ENCODE measurements at places on chromosomes 11 and 22. TPM values are rescaled to one million over a fixed set of nuclear protein-coding genes. Genes with fewer than 3 reads are reported as not detected.
A peak's percentile ranks its signal among the peaks of the same experiment; 100 is the strongest.

DNA sequence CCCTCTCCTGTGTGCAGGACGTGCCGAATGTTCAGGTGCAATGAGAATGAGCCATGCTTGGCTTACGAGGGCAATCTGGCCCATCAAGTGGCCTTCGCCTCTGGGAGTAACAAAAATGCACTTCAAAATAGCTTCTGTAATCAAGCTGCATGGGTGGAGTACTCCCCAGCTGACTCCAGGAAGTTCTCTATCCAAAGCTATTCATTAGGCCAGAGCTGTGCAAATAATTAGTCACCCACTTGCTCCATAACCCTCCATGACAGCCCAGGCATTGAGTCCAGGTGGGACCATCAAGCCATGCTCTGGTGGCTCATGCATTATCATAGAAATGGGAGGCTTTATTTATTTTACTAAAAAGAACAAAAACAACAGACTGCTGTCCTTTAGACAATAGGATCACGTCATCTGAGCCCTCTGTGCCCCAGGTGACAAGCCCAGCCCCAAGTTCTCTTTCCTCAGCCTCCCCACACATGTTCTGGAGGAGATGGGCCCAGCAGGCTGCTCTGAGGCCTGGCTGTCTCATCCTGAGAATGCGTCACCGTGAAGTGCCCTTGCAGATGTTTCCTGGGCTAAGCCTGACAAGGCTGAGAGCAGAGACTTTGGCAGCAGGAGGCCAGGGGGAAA is 244.7 kb downstream of the ETS1 start:
- no peaks in the 10 kb centered on the region for H3K36me3 ChIP-seq
- DNase-seq = peak; percentile 52
- peaks cover 26% of the 10 kb centered on the region for H3K4me1 ChIP-seq
- H3K27me3 ChIP-seq = no peaks in the 10 kb centered on the region

- H3K27ac ChIP-seq = no peak overlapping the region
- no peak for DNase-seq
- no peak overlapping the region for H3K4me3 ChIP-seq
- H3K4me1 ChIP-seq = peaks cover 11% of the 10 kb centered on the region
Measured at GRCh38 chr22:41821471-41822316, 11.2 kb upstream of the SREBF2 start.

DNA sequence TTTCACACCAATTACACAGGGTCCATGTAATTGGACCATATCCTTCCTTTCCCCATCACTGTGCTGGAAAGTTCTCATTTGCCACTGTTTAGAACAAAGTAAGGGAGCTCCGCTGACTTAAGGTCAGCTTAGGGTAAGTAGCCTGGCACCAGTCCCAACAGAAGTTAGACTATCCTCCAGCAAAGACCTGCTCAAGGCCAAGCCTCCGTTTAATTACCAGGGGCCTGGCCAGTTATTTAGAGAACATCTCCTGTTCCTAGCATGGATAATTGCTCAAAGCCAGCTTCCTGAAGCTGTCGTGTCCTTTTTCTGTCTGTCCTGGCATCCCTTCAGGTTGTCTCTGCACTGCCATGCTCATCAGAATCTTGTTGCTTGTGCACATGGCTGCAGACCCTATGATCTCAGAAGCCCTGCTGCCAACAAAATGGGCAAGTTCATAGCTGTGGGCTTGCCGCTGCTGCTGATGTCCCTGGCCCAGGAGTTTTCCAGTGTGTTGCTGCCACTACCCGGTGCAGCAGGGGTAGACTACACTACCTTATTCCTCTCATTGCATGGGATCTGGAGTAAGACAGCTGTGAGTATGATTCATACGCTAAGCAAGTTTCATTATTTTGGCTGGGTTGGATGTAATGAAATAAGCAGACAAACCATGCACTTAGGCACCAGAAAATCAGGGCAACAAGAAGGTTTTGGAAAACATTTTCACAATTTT is 8.1 kb downstream of the OR8A1 start:
- no peak for DNase-seq
- H3K4me1 ChIP-seq = no peaks in the 10 kb centered on the region
- no peak overlapping the region for H3K4me3 ChIP-seq
- H3K36me3 ChIP-seq = no peaks in the 10 kb centered on the region
- H3K27ac ChIP-seq = no peak overlapping the region
- peaks cover under 1% of the 10 kb centered on the region for H3K27me3 ChIP-seq

DNA sequence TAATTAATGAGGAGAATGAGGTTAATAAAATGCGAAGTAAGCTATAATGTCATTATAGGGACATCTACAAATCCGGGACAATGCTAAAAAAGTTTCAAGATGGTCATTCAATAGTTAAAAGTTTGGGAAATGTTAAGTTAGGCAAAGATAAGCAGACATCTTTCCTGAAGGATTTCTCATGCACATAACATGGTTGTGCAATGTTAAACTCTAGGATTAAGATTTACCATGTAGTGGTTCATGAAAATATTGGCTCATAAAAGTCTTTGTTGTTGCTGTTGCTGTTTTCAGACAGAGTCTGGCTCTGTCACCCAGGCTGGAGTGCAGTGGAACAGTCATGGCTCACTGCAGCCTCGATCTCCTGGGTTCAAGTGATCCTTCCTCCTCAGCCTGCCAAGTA is 751.5 kb upstream of the CCDC179 start:
- no peaks in the 10 kb centered on the region for H3K36me3 ChIP-seq
- H3K27me3 ChIP-seq = no peaks in the 10 kb centered on the region
- DNase-seq = no peak
- no peak overlapping the region for H3K27ac ChIP-seq
- H3K4me3 ChIP-seq = no peak overlapping the region

DNA sequence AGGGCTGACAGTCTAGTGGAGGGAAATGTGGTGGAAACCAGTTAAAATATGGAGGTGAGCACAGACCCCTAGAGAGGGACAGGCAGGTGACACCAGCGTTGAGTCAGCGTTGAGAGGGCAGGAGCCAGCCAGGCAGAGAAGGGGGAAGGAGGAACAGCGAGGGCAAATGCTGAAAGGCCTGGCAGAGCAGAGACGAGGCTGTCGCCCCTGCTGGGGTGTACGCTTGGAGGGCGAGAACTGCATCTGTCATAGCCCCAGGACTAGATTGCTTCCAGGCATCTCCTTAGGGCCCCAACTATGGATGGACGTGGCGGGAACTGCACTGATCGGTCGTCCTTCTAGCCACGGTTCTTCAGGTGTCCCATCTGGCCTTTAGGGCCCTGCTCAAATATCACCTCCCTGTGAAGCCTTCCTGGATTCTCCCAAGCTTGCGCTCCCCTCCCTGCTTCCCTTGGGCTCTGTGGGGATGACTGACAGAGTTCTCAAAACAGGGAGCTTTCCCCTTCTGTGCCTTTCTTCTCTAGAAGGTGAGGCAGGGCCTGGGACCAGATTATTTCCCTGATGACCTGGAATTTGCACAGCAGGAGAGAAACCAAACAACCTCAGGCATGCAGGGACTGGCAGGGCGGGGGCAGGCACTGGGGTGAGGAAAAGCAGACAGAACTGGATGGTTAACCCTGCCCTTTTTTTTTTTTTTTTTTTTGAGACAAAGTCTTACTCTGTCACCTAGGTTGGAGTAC is 11.1 kb downstream of the SYNGR1 start:
- no peak overlapping the region for H3K4me3 ChIP-seq
- peaks cover 16% of the 10 kb centered on the region for H3K27me3 ChIP-seq
- H3K4me1 ChIP-seq = peaks cover 9% of the 10 kb centered on the region
- DNase-seq = peak; percentile 25

GRCh38 chr11:102560555-102561011 is 30.0 kb upstream of the MMP7 start:
- H3K27me3 ChIP-seq = no peaks in the 10 kb centered on the region
- no peak overlapping the region for H3K27ac ChIP-seq
- no peaks in the 10 kb centered on the region for H3K36me3 ChIP-seq

GRCh38 chr22:38214302-38215056 is 12.7 kb downstream of the MAFF start:
- peaks cover 48% of the 10 kb centered on the region for H3K4me1 ChIP-seq
- H3K36me3 ChIP-seq = peaks cover 99% of the 10 kb centered on the region
- DNase-seq = no peak
- no peaks in the 10 kb centered on the region for H3K27me3 ChIP-seq
- peak overlapping the region; percentile 94 for H3K27ac ChIP-seq
- H3K4me3 ChIP-seq = peak overlapping the region; percentile 41

- H3K4me3 ChIP-seq = no peak overlapping the region
- H3K27me3 ChIP-seq = no peaks in the 10 kb centered on the region
- no peaks in the 10 kb centered on the region for H3K4me1 ChIP-seq
- H3K36me3 ChIP-seq = peaks cover 86% of the 10 kb centered on the region
- DNase-seq = no peak
Measured at GRCh38 chr22:36520423-36520822, 8.5 kb downstream of the EIF3D start.

GRCh38 chr11:43952401-43953342 is 10.2 kb downstream of the C11orf96 start:
- no peak for DNase-seq
- H3K4me3 ChIP-seq = no peak overlapping the region
- H3K27ac ChIP-seq = no peak overlapping the region
- H3K4me1 ChIP-seq = peaks cover 19% of the 10 kb centered on the region
- H3K27me3 ChIP-seq = peaks cover 24% of the 10 kb centered on the region

DNA sequence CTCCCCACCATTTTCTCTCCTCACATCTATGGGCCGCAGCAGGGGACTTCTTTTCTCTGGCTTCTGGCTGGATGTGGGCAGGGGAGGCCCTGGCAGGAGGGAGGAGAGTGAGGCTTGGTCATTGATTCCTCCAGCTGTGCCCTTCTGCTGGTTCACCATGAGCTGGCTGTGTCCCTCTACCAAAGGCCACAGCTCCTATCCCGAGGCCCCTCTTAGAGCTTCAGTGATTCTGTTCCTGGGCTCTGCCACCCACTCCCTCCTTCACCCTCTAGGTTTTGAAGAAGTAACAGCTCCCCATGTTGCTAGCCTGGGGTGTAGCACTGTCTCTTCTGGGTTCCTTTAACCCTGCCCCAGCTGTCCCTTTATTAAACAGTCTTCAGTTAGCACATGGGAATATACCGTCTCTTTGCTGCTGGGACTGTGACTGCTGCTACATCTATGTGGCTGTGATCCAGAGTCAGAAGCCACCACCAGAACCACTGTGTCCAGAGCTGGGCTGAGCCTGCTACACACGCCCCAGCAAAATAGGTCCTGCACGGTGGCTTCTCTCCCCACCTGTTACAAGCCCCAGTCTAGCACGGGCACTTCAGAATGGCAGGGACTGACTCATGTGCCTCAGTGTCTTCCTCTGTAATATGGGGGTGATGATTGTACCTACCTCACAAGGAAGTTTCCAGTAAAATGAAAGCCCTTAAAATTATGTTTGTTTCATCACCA is 578 bp upstream of the PARVG start:
- H3K4me3 ChIP-seq = no peak overlapping the region
- H3K27ac ChIP-seq = no peak overlapping the region
- H3K36me3 ChIP-seq = no peaks in the 10 kb centered on the region
- DNase-seq = no peak
- peaks cover 94% of the 10 kb centered on the region for H3K27me3 ChIP-seq

DNA sequence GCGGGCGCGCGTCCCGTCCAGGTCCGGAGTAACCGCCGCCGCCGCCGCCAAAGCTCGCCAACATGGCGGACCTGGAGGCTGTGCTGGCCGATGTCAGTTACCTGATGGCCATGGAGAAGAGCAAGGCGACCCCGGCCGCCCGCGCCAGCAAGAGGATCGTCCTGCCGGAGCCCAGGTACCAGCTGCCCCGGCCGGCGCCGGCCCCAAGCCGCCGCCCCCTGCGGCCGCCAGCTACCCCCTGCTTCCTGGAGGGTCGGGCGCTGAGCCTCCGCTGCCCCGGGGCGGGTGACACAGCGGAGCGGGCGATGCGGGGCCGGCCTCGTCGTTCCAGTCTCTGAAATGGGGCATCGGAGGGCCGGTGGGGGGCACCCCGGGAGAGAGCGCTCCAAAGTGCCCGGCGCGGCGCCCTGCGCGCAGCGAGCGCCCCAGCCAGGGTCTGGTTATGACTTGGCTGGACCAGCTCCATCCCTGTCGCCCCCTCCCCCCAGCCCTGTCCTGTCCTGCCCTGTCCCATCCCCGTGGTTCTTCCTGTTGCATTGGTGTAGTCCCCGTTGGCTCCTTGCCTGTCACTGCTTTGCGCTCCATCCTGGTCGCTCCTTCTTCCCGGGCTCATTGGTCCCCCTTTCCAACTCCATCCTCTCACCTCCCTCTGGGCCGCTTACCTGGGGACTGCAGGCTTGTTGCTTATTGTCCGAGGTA is 653 bp downstream of the GRK3 start:
- peaks cover 37% of the 10 kb centered on the region for H3K27me3 ChIP-seq
- H3K36me3 ChIP-seq = peaks cover 19% of the 10 kb centered on the region
- DNase-seq = peak; percentile 39
- H3K27ac ChIP-seq = peak overlapping the region; percentile 85

GRCh38 chr11:5288108-5288905 is 13.4 kb downstream of the OR51B4 start:
- no peak for DNase-seq
- no peaks in the 10 kb centered on the region for H3K27me3 ChIP-seq
- H3K4me3 ChIP-seq = no peak overlapping the region
- no peaks in the 10 kb centered on the region for H3K36me3 ChIP-seq
- H3K4me1 ChIP-seq = no peaks in the 10 kb centered on the region
- no peak overlapping the region for H3K27ac ChIP-seq

DNA sequence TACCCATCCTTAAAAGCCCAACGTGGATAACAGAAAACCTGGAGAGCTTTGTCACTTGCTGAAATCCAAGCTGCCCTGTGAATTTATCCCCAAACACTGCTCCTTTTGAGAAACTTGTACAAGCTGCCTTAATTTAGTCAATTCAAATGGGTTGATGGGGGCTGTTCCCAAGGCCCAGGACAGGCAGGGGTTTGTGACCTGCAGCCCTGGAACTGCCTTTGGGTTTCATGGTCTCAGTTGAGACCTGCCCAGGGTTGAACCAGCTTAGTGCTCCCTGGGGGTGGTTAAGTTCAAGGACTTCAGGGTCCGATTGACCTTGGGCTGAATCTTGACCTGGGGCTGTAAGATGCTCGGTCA is 112.1 kb upstream of the OR4B1 start:
- peak overlapping the region; percentile 63 for H3K4me3 ChIP-seq
- H3K36me3 ChIP-seq = peaks cover 17% of the 10 kb centered on the region
- peak overlapping the region; percentile 88 for H3K27ac ChIP-seq

Gene ANO3
- total RNA-seq = not detected

Gene CCDC34
- total RNA-seq = 17.6 TPM

Gene NAP1L4
- total RNA-seq = 150 TPM

Gene ANKK1
- total RNA-seq = 0.90 TPM

Gene TRIM49
- not detected for total RNA-seq
